ENCODE measurements at places on chromosomes 3 and 15.

DNA sequence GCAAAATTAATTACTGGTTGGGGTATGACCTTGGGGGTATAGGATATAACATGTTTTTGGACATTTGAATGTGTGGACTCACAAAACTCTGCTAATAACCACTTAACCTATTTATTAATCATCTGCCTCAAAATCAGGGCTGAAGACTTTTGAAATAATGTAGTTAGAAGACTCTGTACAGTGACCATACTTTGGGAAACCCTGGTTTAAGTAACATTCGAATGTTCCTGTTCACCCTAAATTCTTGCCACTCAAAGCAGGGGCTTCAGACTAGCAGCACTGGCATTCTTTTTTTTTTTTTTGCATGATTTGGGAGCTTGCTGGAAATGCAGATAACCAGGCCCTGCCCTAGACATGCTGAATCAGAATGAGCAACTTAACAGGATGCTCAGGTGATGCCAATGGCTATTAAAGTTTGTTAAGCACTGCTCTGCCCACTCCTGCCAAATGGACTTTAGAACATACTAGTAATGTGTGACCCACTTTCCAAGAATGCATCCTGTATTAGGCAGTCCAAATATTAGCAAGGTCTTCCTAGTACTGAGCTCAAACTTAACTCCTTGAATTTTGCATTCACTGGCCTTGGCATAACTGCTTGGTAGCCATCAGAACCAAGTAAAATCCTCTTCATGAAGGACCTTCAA, 12.7 kb upstream of the ST3GAL6 start:
- DNase-seq: no peak

DNA sequence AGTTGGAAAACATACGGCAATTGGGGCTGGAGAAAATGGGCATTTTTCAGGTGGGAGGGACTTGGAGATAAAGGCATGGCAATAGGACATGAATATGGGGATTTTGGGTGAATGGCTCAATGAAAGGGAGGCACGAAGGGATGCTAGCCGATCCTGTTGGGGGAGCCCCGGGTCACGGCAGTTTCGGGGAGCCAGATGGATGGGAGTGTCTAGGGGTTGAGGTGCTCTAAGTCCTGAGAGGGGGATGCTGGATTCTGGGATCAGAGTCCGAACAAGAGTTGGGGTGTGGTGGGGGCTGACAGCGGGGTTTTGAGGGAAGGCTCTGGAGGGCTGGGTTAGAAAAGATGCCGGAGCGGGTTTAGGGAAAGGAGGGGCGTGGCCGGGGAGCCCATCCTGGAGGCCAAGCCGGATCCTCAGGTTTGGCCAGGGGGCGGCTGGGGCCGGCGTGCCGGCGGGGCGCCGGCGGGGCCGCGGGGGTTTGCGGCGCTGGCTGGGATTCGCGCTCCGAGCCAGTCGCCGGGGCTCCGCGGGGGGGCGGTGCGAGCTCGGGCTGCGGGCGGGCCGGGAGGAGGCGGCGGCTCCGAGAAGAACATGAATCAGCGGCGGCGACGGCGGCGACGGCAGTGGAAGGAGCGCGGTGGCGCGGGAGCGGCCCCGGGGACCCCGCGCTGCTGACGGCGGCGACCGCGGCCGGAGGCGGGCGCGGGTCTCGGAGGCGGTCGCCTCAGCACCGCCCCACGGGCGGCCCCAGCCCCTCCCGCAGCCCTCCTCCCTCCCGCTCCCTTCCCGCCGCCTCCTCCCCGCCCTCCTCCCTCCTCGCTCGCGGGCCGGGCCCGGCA, at the start of gene TYRO3:
Gene TYRO3, plus strand, starts transcription at position 813 of the 839 bp plus-strand sequence. CDS start 46 bp downstream, outside the sequence.
- peak; percentile 77 for DNase-seq

DNA sequence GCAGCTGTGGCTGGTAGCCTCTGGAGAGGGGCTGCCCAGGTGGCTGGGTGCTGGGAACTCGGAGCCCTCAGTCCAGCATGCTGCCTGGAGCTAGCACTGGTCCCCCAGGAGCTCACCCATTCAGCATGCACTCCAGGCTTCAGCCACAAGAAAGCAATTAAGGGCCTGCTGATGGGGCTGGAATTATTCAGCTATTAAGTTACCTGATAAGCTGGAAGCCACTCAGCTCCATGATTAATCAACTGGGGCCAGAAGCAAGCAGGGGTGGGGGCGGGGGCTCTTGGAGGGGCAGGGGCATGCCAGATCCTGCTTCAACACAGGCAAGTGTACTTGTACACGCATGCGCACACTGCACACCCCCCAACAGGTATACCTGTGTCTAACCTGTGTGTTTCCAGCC, 22.1 kb upstream of the TMEM115 start:
- no peak for DNase-seq

- DNase-seq: no peak
Measured at GRCh38 chr3:139134678-139135372, 90.1 kb upstream of the PRR23C start.

- no peak for DNase-seq
Measured at GRCh38 chr3:120705884-120706582, 24.0 kb upstream of the HGD start.

- peak; percentile 41 for DNase-seq
Measured at GRCh38 chr15:40058476-40059140, 19.6 kb upstream of the SRP14 start.

DNA sequence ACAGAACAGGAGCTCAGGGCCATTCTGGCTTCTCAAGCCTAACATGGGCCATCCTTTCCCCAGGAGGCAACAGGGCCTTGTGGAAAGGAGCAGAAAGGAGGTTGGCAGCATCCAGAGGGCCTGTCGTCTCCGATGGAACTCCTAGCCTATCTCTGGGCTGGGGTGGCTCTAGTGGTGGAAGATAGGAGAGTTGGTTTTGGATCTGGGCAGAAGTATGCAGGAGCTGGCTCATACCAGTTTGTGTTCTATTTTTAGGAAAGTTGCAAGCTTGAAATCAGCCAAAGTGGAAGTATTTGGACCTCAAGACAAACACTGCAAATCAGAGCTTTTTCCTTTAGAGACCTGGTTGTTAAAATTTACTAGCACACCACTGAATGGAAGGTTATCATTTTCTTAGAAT, 35.4 kb upstream of the XCR1 start:
- DNase-seq: no peak

DNA sequence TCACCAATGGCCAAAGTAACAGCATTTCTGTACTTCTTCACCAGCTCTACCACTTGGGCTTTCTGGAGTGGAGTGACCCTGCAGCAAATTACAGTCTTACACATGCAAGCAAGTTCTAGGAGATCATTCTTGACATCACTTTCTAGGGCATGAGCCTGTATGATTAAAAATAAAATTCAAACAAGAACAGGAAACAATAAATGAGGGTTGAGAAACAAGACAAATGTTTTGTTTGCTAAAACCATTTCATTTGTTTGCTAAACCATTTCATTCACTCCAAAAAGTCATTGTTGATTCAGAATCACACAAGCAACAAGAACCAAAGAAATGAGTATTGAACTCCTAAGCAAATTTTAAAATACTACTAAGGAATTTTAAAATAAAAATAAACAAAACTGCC, 220.9 kb downstream of the ATP8B4 start:
- no peak for DNase-seq

- DNase-seq: no peak
Measured at GRCh38 chr15:27842526-27842925, 256.6 kb downstream of the OCA2 start.

DNA sequence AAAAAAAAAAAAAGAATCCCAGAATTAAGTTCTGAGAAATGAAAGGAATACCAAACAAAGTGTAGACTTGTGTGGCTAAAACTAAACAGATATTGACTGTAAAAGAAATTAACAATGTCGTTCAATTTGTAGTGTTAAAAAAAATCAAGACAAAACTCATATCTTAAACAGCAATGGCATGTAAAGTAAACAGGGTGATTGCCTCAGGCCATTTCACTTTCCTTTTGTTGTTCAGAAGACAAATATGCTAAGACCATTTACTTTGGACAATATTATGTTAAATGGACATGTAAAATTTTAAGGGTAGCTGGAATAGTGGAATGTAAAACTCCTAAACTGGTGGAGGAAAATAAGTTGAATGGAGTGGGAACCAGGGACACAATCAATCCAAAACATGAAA, 139.1 kb downstream of the RTP4 start:
- DNase-seq: no peak

DNA sequence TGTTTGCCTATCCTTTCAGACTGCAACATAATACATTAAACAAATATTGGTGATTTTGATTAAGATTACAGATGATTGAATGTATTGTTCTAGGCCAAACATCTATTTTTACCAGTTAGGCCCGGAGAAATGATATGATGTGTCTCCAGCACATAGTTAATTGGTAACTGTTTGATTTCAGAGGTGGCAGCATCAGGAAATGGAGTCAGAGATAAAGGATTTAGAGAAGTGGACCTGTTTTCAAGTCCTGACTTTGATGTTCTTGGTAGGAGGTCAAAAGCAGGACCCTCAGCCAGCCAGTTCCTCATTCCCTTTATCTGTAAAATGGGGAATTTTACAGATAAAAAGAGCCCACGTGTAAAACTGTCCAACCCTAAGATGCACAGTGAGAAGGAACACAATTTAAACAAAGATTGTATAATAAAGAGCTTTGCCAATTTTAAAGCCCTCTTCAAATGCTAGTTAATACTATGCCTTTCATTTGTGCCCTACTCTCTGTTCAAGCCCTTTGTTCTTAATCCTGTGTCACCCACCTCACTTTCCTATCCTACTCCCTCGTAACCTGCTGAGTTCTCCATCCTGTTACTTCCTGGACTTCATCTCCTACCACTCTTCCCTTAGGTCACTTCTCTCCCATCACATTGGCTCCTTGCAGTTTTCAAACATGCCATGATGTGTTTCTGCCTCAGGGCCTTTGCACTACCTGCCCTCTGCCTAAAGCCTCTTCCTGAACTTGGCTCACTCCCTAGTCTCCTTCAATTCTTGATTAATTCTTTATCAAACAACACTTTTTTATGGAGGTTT, 2.5 kb downstream of the TMEM212 start:
- DNase-seq: no peak

GRCh38 chr3:116470605-116471197, 25.4 kb upstream of the LSAMP start:
- no peak for DNase-seq

DNA sequence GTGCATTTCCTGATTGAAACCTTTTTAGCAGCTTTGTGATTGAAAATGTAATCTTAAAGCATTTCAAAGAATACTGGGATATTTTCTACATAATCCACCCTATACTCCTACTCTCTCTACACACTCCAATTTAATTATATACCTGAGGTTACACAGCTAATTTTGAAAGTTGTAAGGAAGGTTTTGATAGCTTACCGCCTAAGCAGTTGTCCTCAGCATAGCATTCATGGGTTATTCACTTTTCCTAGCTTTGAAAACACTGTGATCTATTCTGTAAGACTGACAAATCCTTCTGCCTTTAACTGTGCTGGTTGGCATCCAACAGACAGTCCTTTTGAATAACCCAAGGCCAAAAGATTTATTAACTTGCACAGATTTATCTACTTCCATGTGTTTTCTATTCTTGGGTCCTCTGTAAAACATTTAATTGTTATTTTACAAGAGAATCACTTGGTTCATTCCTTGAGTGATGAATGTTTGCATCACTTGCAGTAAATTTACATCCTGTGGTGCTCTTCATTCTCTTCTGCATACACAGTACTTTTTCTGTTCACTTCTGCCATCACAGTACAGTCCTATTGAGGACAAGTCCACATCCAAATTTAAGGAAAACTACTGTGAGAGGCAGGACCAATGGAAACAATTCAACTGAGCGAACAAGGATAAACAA, 44.8 kb downstream of the SERPINI1 start:
- DNase-seq: no peak

- DNase-seq: no peak
Measured at GRCh38 chr3:39284457-39284881, 4.6 kb upstream of the CX3CR1 start.

- DNase-seq: no peak
Measured at GRCh38 chr15:62453981-62454380, 288.9 kb upstream of the C2CD4B start.

- DNase-seq: no peak
Measured at GRCh38 chr3:45080824-45081223, 54.7 kb downstream of the CLEC3B start.

- DNase-seq: peak; percentile 3
Measured at GRCh38 chr3:135755330-135756105, 210.0 kb upstream of the PPP2R3A start.

GRCh38 chr15:26632500-26632899, 140.4 kb downstream of the GABRB3 start:
- DNase-seq: no peak

DNA sequence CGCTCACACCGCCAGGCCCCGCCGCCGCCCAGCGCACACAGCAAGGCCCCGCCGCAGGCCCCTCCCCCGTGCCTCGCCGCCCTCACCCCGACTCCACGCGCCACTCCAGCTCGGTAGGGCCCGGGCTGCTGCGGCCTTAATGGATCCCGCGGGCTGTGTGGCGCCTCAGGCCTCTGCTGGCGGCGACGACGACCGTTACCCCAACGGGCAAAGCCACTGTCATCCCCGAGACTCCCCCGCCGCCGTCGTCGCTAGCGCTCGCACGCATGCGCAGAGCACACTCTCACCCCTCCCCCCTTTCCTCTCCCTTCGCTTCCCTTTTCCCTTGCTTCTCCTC, at the start of gene MSL2:
Gene MSL2, minus strand, starts transcription at position 272 of the 337 bp plus-strand sequence. CDS start 1,222 bp downstream, outside the sequence.
- no peak for DNase-seq

DNA sequence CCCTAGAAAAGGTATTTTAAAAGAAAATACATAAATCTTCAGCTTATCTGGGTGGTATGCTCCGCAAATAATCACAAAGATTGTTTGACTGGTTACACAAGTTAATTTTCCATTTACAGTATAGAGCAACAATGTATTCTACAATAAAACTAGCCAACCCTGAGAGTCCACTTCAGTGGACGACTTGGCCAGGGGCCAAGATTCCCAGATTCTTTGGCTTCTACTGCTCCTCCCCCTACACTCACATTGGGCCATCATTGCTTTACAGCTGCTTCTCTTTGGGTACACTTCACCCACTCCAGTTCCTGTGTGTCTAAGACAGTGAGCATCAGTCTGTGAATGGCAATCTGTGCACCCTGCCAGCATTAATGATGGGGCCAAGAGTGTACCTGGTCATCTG, 17.2 kb upstream of the PRICKLE2 start:
- no peak for DNase-seq

- peak; percentile 75 for DNase-seq
Measured at GRCh38 chr15:96171853-96172296, 158.6 kb upstream of the NR2F2 start.

- no peak for DNase-seq
Measured at GRCh38 chr15:27550635-27551034, 548.5 kb downstream of the OCA2 start.

- no peak for DNase-seq
Measured at GRCh38 chr15:67606742-67607141, 64.2 kb downstream of the MAP2K5 start.

- DNase-seq: no peak
Measured at GRCh38 chr3:25863416-25863959, 73.6 kb downstream of the OXSM start.

Data from islet precursor cell (in vitro differentiated cells).